ENCODE measurements at places on chromosomes 2 and 18. TPM values are rescaled to one million over a fixed set of nuclear protein-coding genes. Genes with fewer than 3 reads are reported as not detected.

DNA sequence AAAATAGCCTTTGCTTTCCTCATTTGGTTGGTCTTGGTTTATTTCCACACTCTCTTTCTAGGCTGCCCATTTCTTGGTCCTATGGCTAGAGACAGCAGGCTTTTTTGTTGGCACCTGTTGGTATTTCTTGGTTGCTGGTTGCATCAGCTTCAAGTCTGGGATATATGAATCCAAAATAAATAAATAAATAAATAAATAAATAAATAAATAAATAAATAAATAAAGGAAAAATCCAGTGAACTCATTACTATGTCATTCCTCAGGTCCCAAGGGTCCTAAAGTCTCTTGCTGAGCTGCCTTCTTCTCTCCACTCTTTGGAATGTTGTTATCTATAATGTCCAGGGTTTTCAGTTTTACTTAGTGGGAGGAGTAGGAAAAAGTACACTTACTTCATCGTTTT lies 165.9 kb upstream of the MEX3C start:
- H3K36me3 ChIP-seq, result no peaks in the 10 kb centered on the region
- H3K27me3 ChIP-seq, result no peaks in the 10 kb centered on the region
- no peak overlapping the region for H3K27ac ChIP-seq
- DNase-seq, result no peak
- peaks cover 12% of the 10 kb centered on the region for H3K4me1 ChIP-seq

DNA sequence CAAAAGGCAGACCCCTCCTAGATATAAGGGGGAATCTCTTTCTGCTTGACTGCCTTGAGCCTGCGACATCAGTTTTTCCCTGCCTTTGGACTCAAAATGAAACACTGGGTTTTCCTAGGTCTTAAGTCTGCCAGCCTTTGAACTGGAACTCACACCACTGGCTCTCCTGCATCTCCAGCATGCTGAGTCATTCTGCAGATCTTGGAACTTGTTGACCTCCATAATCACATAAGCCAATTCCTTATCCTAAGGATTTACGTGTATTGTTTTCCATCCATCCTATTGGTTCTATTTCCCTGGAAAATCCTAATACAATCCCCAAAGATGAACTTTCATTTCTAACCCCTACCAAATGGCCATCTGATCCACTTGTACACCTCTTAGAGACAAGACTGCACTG lies 88.0 kb downstream of the AFF3 start:
- H3K27me3 ChIP-seq, result no peaks in the 10 kb centered on the region
- no peak overlapping the region for H3K27ac ChIP-seq
- no peak for DNase-seq
- no peaks in the 10 kb centered on the region for H3K36me3 ChIP-seq
- no peaks in the 10 kb centered on the region for H3K4me1 ChIP-seq

DNA sequence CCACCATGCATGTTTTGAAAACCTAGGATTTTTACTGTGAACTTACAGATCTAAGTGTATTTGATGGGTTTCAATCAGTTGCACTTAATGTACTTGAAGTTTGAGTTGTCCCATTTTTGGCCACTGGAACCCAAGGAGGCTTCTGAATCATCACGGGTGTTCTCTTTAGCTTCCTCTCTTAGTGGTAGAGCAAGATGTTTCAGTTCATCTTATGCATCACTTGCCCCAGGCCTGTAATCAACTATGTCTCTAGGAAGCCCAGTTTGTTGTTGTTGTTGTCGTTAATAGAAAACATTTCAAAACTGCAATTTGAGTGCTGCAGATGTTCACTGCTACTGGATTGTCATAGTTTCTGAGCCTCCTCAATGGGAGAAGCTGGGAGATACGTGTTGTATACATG lies 97.0 kb downstream of the FHOD3 start:
- no peaks in the 10 kb centered on the region for H3K4me1 ChIP-seq
- H3K27me3 ChIP-seq, result no peaks in the 10 kb centered on the region
- no peak overlapping the region for H3K4me3 ChIP-seq
- DNase-seq, result no peak
- H3K27ac ChIP-seq, result peak overlapping the region; percentile 88

DNA sequence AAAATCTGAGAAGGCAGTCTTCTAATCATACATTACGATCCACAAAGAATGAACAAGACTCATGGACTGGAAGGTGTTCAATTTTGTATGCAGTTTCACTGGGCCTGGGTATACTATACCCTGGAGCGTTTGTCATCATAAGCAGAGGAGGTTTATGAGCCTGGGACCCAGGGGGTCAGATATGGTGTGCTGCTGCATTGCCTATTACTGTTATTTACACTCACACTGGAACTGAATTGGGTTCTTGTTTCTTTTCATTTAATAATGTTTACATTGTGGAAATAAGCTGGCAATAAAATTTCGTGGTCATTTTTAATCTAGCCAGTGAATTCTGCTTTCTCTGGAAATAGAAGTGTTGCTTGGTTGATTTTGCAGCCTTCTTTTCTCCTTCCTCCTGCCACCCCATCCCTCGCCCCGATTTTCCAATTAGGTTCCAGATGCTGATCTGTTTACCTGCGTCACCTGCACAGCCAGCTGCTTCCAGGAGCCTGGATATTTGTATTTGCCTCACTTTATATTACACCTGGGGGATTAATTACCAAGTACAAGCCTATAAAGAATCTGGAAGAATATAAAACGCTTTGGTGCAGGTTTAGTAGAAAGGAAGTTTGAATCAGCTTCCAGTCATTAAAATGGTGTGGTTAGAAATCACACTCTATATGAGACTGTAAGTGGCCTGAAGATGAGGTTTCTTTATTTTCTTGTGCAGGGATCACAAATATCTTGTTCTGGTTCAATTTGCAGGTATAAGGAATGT lies 234.4 kb downstream of the SOCS6 start:
- no peaks in the 10 kb centered on the region for H3K4me1 ChIP-seq
- H3K4me3 ChIP-seq, result no peak overlapping the region
- H3K36me3 ChIP-seq, result no peaks in the 10 kb centered on the region
- DNase-seq, result no peak

GRCh38 chr2:120262761-120263428 lies 10.2 kb downstream of the RALB start:
- peaks cover 6% of the 10 kb centered on the region for H3K4me1 ChIP-seq
- no peak overlapping the region for H3K27ac ChIP-seq
- H3K4me3 ChIP-seq, result no peak overlapping the region
- no peaks in the 10 kb centered on the region for H3K27me3 ChIP-seq

DNA sequence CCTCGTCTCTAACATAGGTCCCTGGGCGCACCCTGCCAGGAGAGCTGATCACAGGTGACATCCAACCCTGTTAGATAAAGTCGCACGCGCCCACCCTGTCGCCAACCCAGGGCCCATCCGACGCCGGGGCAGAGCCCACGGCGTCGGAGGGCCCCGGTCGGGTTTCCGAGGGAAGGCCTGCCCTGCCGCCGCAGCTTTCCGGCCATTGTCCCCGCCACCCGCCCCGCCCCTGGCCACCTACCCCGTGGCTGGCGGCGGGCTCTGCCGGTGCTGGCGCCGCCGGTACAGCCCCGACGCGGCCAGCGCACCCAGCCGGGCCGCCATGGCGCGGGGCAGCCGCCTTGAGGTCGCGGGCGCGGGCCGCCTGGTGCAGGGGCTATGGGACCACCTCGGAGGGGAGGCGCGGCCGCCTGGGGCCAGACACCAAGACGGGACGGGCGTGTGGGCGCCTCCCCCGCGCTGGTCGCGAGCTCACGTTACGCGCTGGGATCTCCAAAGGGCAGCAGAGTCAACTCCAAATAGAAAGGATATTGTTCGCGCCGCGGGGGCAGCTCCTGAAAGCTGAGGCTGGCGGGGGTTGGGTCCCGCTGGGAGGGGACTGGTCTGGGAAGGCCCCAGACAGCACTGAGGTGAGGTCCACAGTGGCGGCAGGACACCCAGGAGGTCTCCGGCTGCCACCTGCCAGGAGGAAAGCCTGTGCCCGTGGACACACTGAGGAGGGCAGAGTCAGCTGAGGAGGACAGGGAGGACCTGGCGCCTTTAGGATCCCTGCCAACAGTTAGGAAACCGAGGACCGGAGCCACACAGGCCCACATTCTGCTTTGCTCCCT lies 11.1 kb downstream of the LIMS2 start:
- H3K4me1 ChIP-seq, result peaks cover 97% of the 10 kb centered on the region
- H3K36me3 ChIP-seq, result no peaks in the 10 kb centered on the region
- peak overlapping the region; percentile 40 for H3K4me3 ChIP-seq
- H3K27ac ChIP-seq, result peak overlapping the region; percentile 96

GRCh38 chr2:182228741-182229140 lies 198.1 kb downstream of the PDE1A start:
- H3K4me3 ChIP-seq, result no peak overlapping the region
- DNase-seq, result no peak

DNA sequence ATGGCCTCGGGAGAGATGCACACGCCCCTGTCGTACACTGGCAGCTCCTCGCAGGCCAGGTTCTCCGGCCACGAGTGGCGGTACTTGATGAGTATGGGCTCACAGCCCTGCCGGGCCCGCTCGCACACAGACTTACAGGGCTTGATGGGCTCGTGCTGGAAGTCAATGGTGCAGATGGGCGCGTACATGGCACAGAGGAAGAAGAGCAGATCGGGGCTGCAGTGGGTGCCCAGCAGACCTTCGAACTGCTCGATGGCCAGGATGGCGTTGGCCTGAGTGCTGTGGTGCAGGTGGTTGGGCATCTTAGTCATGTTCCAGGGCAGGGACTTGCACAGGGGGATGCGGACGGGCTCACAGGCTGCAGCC lies 359 bp downstream of the FRZB start:
- no peak for DNase-seq
- peaks cover 4% of the 10 kb centered on the region for H3K27me3 ChIP-seq
- H3K4me3 ChIP-seq, result peak overlapping the region; percentile 4
- peak overlapping the region; percentile 43 for H3K27ac ChIP-seq

DNA sequence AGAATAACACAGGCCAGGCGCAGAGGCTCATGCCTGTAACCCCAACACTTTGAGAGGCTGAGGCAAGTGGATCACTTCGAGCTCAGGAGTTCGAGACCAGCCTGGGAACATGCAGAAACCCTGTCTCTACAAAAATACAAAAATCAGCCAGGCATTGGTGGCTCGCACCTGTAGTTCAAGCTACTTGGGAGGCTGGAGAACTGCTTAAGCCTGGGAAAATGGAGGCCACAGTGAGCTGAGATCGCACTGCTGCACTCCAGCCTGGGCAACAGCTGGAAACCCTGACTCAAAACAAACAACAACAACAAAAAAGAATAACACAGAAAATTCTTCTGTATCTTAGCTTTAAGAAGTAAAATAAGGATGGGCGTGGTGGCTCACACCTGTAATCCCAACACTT lies 440.3 kb downstream of the LRATD1 start:
- H3K27ac ChIP-seq, result no peak overlapping the region
- no peaks in the 10 kb centered on the region for H3K36me3 ChIP-seq
- no peaks in the 10 kb centered on the region for H3K4me1 ChIP-seq
- no peaks in the 10 kb centered on the region for H3K27me3 ChIP-seq
- no peak overlapping the region for H3K4me3 ChIP-seq
- DNase-seq, result no peak

Gene MC4R
- total RNA-seq, result not detected

DNA sequence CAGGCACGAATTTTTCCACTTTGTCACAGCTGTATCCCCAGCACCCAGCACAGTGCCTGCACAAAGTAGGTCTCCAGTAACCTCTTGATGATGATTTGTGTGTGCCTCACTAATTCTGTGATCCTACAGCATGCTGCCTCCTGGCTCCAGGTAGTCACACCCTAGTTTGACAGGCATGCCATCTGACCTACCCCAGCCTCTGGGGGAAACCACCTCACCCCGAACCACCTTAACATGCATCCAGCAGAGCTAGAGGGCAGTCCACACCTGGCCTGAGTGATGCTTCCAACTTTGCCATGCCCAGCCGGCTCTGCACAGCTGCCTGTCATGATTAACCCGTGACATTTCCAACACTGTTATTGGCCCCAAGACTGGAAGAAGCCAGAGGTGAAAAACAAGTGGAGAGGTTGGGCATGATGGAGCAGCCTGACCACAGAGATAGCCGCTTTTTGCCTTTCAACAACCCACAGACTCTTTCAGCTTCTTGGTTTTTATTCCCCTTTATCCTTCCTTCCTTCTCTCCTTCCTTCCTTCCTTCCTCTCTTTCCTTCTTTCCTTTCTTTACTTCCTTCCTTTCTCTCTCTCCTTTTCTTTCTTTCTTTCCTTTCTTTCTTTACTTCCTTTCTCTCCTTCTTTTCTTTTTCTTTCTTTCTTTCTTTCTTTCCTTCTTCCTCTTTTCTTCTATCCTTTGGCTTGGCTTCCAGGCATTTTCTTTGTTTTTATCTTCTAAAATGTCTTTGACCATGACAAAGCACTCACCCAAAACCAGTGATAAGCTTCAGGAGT lies 294.4 kb upstream of the SIX2 start:
- H3K27me3 ChIP-seq, result peaks cover 33% of the 10 kb centered on the region
- H3K36me3 ChIP-seq, result no peaks in the 10 kb centered on the region
- H3K4me3 ChIP-seq, result no peak overlapping the region
- DNase-seq, result no peak

- H3K36me3 ChIP-seq, result no peaks in the 10 kb centered on the region
- H3K27me3 ChIP-seq, result no peaks in the 10 kb centered on the region
- no peak overlapping the region for H3K4me3 ChIP-seq
- H3K4me1 ChIP-seq, result no peaks in the 10 kb centered on the region
- DNase-seq, result no peak
Observed at GRCh38 chr2:231337807-231338759, 57.4 kb upstream of the B3GNT7 start.

All from heart right ventricle (tissue), 16 donors.